ENCODE measurements at places on chromosomes 6 and 20.

DNA sequence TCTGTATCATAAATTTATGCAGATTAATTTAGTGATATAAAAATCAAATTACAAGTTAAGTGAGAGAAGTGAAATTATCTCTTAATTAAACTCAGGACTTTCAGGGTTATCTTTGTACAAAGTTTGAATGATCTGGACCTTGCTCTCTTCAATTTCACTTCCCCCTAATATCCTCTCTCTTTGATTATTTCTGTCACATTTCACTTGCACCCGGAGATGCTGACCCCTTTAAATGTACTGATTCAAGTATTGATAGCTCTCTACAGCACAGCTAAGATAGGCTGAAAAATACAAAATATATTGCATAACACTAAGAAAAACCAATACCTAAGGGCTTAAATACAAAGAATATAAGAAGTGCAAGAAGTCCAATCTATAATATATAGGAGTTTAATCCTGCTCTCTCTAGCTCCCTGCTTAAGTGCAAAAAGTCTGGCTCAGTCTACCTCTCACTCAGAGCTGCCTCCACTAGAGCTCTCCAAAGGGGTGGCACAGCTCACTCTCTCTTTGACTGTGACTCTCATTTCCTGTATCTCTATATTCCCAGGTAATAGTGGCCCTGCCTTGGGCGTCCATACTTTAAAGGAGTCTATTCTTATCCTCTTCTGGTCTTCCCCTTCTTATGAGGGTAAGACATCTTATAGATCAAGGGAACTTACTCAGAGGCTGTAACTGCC is 588.4 kb downstream of the RFPL4B start:
- DNase-seq = no peak

GRCh38 chr20:62830821-62831220 is 14.0 kb downstream of the COL9A3 start:
- no peak for DNase-seq

GRCh38 chr6:2529211-2529719 is 221.5 kb downstream of the MYLK4 start:
- no peak for DNase-seq

- no peak for DNase-seq
Observed at GRCh38 chr6:455006-455585, 63.5 kb downstream of the IRF4 start.

- no peak for DNase-seq
Observed at GRCh38 chr20:20457392-20458126, 89.7 kb downstream of the INSM1 start.

DNA sequence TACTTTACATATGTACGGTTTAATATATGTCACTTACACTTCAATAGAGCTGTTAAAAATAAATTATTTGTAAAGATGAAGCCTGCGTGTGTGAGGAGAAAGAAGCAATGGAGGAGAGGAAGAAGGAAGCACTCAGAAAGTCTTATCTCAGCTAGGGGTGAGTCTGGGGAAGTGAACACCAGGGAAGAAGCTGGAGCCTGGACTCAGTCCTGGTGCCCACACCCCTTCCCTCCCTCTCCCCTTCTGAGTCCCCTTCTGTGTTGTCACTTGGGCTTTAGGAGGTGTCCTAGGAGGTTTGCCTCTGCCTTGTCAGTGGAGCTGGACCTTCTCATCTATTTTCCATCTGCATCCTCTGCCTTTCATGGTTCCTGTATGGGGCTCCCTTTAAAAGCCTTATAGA is 1.9 kb downstream of the SIRPB2 start:
- no peak for DNase-seq
